C1 segment of cervical spinal cord (tissue), 14 donors: ENCODE measurements at places on chromosomes 7 and 10.
A peak's percentile ranks its signal among the peaks of the same experiment; 100 is the strongest.

DNA sequence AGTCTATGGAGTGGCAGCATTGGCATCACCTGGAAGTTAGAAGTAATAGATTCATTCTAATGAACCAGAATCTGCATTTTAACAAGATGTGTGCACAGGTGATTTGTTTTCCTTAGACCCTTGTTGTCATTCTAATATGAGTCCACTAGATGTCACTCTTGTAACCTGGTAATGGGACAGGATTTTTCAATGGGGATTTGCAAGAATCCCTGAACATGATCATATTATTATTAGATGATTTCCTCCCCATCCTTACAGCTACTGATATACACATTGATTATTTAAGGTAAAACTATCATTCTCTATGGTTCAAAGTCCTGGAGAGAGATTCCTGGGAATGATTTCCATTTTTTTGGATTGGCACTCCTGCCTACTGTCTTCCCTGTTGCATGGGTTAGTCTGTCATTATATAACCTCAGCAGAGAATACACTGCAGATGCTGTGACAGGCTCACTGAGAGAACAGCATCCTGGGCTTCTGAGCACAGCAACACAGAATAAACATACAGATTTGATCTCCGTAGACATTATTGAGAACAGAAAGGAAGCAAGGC is 194.9 kb downstream of the SUGCT start:
- no peak for DNase-seq

GRCh38 chr7:4056552-4057288 is 625.4 kb upstream of the FOXK1 start:
- no peak for DNase-seq

DNA sequence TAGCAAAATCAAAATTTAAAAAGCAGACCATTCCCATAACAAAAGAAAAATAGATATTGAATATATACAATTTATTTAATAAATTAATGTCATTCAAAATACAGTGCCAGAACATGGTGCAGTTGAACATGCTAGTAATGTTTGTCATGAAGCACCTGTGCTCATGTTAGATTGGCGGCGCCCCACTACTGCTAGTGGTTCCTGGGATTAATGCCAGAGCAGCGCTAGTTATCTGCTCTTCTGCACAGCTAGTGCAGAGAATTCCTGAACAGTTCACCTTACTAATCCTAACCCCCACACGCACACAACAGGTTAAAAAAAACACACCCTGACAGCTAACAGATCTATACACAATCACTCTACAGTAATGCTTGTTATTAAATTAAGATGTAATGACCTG is 23.4 kb downstream of the KBTBD2 start:
- DNase-seq: no peak

- DNase-seq: no peak
These were observed 14.7 kb downstream of the KCNMA1 start for GRCh38 chr10:77622889-77623291.

DNA sequence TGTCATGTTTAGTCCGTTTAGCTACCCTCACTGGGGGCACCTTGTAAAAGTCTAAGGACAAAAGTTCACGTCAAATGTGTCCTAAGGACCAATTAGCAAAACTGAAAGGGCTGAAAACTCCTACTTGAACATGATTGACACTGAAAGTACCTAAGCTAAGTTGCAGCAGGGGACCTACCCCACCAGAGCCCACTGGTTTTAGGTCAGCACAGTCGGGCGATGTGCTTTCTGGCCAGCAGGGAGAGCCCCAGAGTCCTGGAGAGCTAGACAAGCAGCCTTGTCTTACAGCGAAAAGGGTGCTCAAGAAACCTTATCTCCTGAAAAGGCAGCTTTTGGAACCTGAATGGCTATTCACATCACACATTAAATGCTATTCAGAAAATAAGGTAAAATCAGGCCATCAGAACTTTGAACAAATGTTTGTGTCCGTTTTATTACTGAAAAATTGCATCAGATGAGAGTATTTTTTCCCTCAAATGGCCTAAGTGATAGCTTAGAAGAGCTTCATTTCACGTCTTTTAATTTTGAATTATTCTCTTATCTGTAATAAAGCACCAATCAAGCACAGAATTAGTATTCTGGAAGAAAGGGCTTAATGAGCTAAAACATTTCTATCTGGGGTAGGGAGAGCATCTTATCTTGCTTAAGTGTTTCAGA is 52.2 kb upstream of the MKI67 start:
- no peak for DNase-seq

DNA sequence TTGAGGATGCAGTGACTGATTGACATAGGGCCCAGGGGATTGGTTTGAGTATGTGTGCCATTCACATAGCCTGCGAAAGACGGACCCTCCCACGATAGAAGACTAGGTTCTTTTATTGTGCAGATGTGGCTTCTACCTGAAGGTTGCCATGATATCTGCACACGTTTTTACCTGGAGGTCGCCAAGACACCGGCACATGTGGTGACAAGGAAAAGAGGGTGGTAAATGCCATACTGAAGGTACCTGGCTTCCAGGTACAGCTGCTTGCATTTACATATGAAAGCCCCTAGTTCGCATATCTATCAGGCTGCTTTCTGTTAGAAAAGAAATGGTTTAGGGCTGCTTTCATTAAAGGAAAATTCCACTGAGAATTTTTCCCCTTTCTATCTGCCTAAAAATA is 43.6 kb downstream of the ZNF22 start:
- no peak for DNase-seq

DNA sequence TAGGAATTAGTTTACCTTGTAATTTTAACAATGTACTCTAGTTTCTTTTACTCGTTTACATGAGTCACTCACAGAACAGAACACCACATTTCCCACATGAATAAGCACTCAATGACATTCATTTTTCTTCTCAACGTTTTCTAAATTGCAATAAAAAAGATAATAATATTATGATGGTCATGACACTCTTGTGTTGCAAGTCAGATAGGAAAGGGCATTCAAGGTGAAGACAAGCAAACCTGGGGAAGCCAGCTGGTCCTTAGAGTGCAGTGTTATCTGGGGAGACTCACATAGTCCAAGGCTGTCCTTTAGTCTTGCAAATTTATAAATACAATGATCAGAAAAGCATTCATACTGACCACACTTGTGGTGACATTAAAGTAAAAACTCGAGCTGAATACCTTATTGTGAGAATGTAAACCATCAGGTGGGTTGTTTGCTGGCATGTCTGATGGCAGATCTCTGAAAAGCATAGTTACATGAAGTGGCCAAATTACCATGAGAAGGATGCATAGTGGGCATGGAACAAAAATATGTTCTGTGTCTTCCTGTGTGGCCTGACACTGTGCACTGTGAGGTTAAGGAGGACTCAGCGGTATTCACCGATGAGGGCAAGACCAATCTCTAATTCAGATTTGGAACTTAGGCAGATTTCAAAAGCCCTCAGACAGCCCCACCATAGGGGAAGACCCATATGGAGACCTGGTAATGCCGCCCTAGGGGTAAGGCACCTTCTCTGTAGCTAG is 158.9 kb upstream of the ASAH2 start:
- no peak for DNase-seq

GRCh38 chr7:46930366-46930765 is 651.5 kb downstream of the TNS3 start:
- no peak for DNase-seq

GRCh38 chr10:93516006-93516380 is 19.6 kb downstream of the CEP55 start:
- DNase-seq: no peak

- DNase-seq: peak; percentile 65
These were observed 820 bp downstream of the WAC start for GRCh38 chr10:28533571-28534304.

DNA sequence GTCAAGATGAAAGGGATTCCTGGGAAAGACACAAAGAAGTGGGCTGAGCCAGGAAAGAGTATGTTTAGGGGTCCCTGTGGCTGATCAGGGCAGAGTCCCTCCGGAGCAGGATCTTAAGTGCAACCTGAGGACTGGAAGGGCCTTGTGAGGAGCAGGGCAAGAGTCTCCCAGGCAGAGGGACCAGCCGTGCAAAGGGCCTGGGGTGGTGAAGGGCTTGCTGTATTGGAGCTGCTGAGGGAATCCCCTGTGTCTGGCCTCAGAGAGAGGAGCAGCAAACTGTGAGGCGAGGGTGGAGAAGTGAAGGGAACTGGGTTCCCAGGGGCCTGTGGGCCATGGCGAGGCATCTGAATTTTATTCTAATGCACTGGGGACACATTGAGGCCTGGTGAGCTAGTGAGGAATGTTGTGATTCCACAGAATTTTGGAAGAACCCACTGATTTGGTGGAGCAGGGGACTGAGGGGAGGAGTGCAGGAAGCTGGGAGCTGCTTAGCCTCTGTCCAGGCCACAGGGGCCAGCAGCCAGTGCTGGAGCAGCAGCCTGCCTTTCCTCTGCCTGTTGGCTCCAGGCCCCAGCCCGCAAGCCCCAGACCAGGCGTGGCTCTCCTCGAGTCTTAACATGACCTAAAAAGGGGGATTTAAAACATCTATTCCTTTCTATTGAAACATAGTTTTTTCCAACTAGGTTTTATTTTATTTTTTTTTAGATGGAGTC is 138.4 kb upstream of the IGFBP3 start:
- no peak for DNase-seq

DNA sequence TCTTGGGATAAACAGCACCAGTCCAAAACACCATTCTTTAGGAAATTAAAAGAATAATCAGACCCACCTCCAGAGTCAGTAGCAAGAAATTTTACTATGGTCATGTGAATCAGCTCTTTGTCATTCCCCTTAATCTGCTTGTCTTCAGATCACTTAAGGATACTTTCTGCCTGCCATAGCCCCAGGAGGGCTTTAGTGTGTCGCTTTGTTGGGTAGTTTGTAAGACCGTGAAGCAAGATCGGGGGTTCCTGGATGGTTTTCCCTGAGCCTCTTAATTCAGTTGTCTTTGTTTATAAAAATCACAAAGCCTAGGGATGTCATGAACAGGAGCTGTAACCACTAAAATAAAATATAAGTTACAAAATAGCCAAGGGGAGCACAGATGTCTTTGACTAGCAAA is 223.6 kb downstream of the RELN start:
- DNase-seq: no peak

- no peak for DNase-seq
These were observed 49.4 kb downstream of the JMJD1C start for GRCh38 chr10:63416376-63416775.

DNA sequence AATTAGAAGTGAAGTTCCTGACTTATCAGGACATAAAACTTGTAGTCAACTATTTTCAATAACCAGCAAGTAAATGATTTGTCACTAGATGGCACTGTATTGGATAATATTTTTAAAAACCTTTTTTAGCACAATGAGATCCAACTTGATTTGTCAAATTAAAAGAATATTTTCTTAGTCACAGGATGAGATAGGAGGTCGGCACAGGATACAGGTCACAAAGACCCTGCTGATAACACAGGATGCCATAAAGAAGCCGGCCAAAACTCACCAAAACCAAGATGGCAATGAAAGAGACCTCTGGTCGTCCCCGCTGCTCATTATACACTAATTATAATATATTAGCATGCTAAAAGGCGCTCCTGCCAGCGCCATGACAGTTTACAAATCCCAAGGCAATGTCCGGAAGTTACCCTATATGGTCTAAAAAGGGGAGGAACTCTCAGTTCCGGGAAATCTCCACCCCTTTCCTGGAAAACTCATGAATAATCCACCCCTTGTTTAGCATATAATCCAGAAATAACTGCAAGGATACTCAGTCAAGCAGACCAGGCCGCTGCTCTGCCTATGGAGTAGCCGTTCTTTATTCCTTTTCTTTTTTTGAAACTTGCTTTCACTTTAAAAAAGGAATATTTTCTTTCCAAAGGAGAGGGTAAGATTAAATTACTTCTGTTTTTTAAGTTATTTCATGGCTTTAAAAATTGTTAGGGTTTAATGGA is 255.7 kb upstream of the MKLN1 start:
- no peak for DNase-seq

- peak; percentile 20 for DNase-seq
These were observed 1.5 kb downstream of the ADGRA1 start for GRCh38 chr10:133088956-133089800.

DNA sequence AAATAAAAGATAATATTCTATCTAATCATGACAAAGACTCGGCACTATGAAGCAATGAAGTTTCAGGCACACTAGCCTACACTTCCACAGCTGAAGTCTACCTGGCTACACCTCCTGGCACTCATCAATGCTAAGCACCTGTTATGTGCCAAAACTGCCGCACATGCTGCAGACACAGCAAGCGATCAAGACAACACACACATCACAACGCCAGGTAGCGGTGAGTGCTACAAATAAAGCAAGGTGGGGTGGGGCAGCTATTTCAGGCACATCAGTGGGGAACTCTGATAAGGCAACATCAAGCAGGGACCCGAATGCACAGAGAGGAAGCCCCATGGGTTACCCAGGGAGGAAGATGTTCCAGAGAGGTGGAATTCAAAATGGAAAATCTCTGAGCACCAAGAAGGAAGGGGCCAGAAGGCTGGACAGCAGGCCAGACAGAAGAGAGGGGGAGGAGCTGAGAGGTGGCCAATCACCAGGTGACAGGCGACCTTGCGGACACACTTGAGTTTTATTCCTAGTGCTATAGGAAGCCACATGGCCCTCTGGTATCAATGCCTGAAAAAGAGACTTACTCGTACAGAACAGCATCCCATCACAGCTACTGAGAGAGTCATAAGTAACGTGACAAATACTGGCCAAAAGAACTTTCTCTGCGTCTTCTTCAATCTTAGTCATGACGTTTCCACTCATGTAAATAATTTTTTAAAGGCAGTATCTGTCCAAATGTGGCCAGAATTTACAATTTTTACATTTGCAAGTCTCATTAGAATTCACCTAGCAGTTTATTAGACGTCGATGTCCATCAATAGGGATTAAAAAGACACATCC is 8.0 kb downstream of the PSAP start:
- no peak for DNase-seq

GRCh38 chr10:21172542-21172929 is 275.4 kb upstream of the NEBL start:
- DNase-seq: no peak

DNA sequence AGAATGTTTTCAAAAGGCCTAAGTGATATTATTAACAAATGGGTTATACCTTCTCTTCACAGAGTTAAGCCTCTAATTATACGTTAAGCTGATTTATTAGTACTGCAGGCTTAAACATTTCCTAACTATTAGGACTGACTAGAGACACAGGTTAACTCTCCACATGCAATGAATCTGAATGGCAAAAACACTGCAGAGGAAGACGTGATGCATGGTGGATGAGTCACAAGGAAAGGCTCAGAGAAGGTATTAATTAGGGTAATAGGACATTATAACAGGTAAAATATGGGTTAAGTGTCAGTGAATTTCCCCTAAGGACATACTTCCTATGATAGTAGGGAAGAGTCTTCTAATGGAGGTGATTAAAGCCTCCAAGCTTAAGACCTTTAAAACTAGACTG is 24.7 kb upstream of the SEM1 start:
- no peak for DNase-seq

DNA sequence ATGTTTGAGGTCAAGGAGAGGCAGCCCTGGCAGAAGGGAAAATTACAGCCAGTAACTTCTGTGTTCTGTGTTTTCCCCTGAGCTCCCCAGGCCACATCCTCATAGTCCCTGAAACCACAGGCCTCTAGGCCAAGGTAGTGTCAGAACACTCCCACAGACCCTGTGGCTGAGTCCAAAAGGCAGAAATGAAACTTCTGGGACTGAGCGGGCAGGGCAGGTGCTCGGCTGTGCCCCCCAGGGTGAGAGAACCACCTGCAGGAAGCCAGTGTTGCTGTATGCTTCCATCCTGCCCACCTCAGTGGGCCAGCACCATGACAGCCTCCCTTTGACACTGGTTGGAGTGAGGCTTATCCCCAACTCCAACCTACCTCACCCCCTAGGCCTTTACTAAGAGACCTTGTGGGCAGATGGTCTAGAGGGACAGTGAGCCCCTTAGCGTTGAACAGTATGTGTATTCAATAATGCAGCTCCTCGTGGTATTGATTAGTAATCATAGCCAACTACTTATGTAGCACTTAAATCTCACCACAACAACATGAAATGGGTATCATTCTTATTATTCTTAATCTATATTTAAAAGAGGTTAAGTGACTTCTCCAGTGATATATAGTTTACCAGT is 30.3 kb downstream of the PIK3CG start:
- no peak for DNase-seq
